Left renal cortex interstitium (tissue), 4 donors: ENCODE measurements at places on chromosomes 4 and X.

DNA sequence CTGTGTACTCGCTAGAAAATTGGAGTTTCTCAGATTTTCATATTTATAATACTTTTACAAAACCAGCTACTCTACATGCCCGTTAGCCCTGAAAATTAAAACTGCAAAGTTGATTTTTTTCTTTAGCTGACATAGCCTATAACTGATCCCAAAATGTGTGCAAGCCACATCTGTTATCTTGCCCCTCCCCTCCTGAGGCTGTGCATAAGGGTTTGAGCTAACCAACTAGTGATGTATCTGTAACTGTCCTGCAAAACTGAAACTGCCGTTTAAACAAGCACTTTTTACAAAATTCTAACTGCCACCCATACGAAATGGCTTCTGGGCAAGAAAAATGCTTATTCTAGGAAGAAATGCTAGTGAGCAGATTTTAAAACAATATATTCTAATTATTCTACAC, 59.1 kb downstream of the EDNRA start:
- DNase-seq: no peak

GRCh38 chrX:109742722-109743121, 9.7 kb upstream of the ACSL4 start:
- no peak for DNase-seq

- no peak for DNase-seq
Observed at GRCh38 chr4:100095729-100096595, 94.3 kb downstream of the DDIT4L start.

DNA sequence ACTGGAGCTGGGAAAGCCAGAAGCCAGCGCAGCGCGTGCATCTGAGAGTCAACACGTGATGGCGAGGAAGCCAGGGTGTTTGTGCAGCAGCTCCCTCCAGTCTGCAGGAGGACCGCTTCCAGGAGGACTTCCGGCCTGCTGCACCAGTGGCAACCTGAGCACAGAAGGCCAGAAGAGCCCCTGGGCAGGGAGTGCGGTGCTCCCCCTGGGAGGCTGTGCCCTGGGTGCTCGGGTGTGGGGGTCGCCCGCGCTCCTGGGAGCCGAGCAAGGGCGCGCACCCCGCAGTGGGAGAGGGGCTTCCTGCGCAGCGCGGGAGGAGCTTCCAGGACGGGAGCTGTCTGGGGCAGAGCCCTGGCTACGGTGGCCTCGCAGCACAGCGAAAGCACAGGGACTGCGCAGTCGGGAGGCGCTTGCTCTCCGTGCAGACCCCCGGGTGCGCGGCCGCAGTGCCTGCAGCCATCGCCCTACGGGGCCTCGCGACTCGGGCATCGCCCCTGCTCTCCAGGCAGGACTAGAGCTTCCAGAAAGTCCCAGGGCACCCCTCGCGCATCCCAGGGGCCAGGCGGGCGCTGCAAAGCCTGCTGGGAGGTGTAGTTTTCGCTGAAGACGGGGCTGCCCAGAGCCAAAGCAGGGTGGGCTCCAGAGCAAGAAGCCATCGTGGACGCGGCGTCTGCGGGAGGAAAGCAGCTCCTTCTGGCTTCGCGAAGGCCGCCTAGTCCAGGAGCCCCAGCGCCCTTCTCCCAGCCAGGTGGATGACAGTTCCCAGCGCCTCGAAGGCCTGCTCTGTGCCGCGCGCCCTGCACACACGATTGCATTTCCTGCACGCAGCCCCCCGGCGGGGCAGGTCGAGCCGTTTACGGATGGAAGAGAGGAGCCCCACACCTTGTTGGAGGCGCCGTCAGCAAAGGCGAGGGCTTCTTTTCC, 24.1 kb upstream of the WFS1 start:
- DNase-seq: no peak

DNA sequence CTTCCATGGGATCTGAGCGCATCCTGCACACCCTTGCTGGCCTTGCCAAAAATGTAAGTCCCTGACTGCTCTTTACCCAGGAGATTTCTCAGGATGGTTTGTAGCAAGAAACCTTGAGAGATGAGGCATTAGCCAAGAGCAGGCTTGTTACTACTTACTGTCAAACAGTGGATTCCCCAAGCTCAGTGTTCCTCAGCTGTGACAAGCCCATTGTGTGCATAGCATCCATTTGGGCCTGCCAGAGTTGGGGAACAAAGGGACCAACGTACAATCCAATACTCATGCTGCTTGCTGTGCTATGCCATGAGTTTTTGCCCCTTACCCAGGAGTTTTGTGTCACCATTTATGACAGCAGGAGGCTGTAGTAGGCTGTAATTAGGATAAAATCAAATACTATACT, 267.6 kb downstream of the TENM3 start:
- DNase-seq: no peak

DNA sequence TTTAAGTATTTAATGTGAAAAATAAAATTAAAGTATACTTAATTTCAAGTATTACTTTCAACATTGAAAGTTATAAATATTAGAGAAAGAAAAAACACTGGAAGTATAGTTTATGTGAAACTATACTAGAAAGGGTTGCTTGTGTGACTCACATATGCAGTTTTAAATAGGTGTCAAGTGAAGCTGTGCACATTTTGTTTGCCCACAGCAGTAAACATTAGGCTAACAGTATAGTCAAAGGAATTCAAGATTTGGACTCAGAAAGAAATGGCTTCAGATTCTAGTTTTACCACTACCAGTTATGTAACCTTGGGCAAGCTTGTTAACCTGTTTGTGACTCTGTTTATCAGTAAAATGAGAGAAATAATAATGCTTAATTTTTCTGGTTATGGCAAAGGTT, 148.2 kb downstream of the FAM47B start:
- no peak for DNase-seq

DNA sequence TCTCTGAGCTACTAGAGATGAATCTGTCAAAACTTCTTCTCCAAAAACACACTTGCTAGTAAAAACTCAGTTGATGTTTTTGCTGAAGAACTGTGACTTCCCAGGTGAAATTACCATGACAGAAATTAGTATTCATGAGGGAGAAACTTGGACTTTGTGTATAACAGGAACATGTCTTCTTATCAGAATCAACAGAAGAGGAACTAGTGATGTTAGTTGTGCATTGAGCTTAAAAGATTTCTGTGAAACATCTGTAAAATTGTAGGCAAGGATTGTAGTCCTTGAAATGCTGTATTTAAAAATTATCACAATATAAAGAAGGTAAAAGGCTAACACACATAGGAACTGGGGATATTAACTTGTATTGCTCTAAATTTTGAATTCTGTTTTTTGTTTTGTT, 11.3 kb downstream of the FAM241A start:
- no peak for DNase-seq

- DNase-seq: no peak
Observed at GRCh38 chr4:87130985-87131703, 89.3 kb downstream of the KLHL8 start.

GRCh38 chrX:152637649-152638442, at the start of gene GABRQ:
GABRQ (plus strand) TSS chrX:152637895; CDS start chrX:152638203, 308 bp downstream.
- DNase-seq: no peak

- DNase-seq: no peak
Observed at GRCh38 chr4:74023709-74024108, 14.8 kb downstream of the CXCL3 start.

GRCh38 chrX:41553688-41554087, 106.5 kb downstream of the NYX start:
- DNase-seq: no peak

DNA sequence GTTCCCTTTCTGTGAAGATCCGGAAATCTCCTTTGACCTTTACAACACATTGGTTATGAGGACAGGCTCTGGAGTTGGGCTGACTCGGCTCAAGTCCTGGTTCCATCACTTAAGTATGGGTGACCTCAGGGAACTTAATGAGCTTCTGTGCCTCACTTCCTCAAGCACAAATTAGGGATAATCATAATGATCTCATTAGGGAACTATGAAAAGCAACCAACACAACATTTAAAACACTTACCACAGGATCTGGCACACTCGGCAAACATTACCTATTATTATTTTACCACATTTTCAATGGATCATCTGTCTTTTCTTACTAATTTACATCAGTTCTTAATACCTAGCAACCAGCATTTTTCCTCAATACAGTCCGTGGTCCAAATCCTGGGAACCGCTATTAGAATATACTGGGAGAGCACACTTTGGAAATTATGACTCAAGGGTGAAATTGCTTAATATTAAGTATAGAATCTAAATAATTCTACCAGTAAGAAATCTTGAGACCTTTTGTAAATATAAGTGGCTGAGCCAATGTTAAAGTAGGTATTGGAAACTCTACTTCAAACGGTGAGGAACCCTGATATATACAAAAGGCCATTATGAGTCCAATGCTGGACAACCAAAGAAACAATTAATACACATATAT, 19.6 kb downstream of the ADGRA3 start:
- DNase-seq: no peak

GRCh38 chr4:158238575-158238974, 28.3 kb downstream of the TMEM144 start:
- no peak for DNase-seq

- no peak for DNase-seq
Observed at GRCh38 chr4:9996319-9997110, 24.8 kb downstream of the SLC2A9 start.

DNA sequence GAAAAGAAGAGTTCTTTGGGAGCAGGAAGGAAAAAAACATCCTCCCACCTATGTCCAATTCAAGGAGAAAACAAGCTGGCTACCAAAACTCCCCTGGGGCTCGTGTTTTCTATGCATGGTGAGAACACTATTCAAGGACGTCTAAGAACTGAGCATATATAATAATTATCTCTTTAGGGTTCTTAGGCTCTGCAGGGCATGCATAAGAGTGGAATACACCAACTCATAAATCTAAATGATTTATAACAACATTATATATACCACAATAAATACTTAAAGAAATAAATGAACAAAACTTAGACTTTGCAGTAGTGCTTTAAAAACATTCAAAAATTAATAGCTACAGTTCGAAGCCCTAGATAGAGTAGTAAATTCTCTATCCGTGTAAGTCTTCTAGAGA, 19.5 kb upstream of the TMEM154 start:
- DNase-seq: no peak

DNA sequence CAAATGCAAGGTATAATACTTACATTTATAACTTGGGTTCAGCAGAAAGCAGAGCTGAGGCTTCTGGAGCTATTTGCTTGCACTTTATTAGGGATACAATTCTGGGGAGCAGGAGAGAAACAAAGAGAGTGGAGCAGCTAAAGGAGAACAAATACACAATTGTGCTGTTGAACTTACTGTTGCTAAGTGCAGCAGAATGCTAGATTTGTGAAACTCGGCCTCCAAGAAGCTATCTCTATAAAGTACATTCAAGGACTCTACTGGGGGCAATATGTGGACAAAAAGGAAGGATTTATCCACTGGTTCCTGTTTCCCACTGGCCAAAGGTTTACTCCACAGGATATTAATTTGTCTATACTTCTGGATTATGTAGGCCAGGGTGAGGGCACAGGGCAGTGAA, 86.8 kb downstream of the PPP1R2C start:
- DNase-seq: no peak

GRCh38 chrX:119661486-119661885, 31.5 kb downstream of the SEPTIN6 start:
- DNase-seq: no peak

DNA sequence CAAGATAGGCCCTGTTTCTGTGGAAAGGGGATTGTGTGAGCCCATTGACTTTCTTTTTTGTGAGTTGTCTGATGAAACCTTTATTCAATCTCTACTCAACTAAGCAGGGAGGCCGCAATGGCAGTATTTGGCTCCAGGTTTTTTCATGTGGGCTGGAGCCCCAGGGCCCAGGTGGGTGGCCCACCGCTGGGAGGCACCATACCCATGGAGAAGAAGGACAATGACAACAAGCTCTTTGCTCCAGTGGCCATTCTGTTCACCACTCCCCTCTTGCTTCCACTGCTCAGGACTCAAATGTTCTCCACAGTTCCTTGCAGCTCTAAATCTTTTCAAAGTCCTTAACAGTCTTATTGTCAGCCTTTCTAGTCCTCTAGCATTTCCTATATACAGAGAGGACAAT, 54.1 kb downstream of the HOPX start:
- no peak for DNase-seq

DNA sequence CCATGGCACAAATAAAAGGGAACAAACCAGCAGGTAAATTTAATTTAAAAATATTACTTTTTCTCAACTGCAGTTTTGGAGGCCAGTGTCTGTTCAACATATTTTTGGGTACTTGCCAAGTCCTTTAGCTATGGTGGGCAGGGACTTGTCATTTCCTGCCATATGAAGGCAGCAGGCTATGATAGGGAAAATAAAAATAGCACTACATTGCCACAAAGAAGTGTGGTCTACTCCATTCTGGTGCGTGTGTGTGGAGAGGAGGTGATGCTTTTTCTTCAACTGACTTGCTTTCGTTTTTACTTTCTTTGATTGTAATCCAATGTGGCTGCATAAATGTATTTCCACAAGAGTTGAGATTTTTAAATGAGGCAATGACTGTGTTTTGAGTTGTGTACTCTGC, 17.2 kb downstream of the GPR174 start:
- no peak for DNase-seq

DNA sequence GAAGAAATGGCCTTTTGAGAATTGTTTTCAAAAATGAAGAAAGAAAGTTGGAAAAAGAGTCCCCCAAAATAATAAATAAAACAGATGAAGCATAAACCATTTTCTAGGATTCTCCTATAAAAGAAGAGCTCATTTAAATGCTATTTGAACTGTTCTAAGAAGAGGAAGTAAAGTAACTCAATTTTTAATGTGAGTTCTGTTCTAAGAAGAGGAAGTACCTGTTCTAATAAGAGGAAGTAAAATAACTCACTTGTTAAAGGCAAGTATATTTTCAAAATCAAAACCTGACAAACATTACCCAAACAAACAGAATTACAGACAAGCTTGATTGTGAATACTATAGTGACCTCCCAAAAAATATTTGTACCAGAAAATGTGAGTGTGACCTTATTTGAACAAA, 1326.3 kb downstream of the C4orf33 start:
- no peak for DNase-seq

DNA sequence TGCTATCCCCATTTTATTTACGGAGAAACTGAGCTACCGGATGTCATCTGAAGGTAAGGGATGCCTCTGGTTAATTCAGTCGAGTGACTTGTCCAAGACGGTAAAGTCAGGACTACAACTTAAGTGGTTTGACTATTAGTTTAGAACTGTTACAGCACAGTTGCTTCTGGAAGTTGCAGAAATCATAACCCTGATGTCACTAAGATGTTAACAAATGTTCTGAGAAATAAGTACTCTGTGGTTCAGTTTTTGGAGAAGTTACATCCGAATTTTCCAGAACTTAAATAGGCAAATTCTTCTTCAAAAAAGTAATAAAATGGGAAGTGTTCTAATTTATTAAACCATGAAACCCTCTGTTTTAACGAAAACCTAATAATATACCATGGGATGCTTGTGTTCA, 3.1 kb downstream of the PPA2 start:
- no peak for DNase-seq

GRCh38 chr4:118158763-118159375, 124.6 kb downstream of the NDST3 start:
- no peak for DNase-seq

GRCh38 chr4:166996216-166996615, 238.1 kb downstream of the SPOCK3 start:
- DNase-seq: no peak
